ENCODE measurements at places on chromosomes 2 and 18.

DNA sequence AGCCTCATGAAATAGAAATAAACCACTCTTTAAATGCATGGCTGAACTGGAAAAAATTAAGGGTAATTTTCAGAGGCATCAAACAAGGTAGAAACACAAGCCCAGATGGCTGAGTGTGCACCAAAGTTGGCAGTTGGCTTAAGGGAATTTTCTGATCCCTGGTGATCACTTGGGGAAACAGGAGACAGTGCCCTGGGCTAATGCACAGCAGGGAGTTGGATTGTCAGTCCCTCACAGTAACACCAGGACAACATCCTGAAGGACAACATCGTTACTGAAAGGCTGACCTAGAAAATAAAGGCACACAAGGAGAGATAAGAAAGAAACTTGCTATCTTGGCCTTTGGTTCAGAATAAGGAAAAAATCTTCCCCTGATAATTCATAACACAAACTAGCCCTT, 417.0 kb downstream of the SLC4A3 start:
- DNase-seq = no peak

DNA sequence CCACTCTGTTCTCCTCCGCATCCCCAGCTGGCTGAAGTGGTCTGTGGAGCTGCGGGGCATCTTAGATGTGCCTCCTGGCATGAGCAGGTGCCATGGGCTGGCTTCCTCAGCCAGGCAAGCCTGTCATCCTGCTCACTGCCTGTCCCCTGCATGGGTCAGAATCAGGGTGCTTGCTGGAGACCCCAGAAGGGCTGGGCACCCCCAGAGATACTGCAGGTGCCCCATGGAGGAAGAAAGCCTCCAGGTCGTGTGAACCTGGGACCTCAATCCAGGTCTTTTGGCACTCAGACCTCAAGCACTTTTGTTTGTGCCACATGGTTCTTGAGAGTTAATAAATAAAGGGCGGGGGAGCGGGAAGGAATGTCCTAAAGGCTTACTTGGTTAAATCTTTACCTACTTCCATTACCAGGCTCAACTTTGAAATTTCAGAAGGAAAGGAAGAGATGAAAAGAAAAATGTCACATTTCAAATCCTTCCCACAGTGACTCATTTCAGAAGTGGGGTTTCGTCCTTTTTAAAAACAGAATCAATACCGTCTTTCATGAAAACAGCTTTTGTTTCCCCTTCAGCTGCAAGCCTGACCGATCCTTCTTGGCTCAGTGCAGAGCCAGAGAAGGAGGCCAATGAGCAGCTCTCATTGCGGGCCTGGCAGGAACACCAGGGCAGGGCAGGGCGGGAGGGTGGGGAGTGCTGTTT, 69.9 kb downstream of the RHOB start:
- DNase-seq = peak; percentile 64

- DNase-seq = no peak
Observed at GRCh38 chr2:16294791-16295190, 354.4 kb downstream of the MYCN start.

DNA sequence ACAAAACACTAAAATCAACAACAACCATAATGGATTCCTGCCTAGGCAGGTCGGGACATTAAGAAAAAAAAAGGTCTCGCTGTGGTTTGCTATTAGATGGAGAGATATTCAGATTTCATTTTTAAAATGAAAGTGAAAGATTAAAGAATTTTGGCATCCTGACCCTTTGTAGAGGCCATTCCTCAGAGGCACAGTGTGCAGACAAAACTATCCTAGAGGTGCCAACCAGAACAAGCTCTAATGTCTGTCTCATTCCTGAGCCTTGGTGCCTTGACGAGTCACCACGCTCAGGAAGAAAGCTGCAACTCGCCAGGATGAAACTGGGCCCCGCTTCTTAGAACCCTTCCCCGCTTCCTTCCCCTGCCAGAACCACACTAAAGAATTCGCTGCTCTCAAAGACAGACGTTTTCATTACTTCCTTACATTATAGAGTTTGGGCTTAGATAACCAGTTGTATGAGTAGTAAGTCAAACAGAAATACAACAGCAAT, 156.0 kb downstream of the TGIF1 start:
- peak; percentile 47 for DNase-seq

DNA sequence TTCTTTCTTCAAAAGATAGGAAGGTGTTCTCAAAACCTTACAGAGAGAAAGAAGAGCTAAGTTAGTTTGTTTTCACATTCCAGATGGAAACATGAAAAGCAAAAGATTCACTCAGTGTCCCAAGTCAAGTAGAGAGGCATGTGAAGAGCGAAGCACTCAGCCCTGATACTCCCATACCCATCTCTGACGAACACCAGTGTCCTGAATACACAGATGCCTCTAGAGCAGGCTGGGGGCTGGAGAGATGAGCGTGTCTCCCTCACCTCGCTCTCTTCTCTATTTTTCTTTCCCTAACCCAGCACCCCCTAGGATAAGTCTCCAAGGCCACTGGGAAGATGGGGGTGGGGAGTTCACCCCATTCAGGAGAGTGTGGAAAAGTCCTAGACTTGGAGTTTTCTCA, 227.8 kb downstream of the TMEM163 start:
- DNase-seq = no peak

Measured in AG20443 (cell line).